ENCODE measurements at places on chromosomes 3 and 15. TPM values are rescaled to one million over a fixed set of nuclear protein-coding genes. Genes with fewer than 3 reads are reported as not detected.

GASK1A gene
- 2.4 TPM for polyA plus RNA-seq

DNA sequence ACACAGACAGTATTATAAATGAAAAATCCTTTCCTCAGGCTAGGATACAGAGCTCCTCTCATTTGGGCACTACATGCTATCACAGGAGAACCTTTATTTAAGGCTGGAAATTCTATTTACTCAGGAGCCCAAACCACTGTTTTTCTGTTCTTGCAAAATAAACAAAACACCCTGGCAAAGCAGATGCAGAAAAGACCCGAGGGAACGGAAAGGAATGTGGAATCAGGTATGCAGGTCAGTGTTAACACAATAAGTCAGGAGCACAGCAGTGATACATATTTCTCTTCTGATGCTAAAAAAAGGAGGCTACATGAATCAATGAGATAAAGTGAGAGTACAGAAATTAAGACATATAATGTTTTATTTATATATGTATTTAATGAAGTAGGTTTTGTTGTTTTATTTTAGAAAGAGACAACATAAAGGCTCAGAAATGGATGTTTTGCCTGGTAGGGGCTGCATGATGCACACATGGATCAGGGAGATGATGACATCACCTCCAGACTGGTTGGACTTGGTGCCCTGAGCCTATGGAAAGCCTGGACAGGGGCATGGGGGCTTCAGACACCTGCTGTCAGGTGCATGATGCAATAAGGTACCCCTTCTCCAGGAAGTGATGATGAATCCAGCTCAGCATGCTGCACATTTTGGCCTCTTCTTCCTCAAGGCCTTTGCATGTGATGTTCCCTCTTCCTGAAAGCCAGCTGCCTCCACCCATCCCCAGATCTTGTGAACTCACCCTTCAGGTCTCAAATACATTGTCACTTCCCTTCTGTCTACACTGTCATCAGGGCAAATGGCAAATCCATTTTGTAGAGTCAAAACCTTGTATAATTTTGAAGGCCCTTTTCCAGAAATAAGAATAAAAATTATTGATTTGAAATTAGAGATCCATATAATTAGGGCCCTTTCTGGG, 19.1 kb upstream of the RBP1 start:
- no peak overlapping the region for H3K4me3 ChIP-seq
- no peak for DNase-seq
- H3K27me3 ChIP-seq, result no peaks in the 10 kb centered on the region
- no peak overlapping the region for H3K27ac ChIP-seq

DNA sequence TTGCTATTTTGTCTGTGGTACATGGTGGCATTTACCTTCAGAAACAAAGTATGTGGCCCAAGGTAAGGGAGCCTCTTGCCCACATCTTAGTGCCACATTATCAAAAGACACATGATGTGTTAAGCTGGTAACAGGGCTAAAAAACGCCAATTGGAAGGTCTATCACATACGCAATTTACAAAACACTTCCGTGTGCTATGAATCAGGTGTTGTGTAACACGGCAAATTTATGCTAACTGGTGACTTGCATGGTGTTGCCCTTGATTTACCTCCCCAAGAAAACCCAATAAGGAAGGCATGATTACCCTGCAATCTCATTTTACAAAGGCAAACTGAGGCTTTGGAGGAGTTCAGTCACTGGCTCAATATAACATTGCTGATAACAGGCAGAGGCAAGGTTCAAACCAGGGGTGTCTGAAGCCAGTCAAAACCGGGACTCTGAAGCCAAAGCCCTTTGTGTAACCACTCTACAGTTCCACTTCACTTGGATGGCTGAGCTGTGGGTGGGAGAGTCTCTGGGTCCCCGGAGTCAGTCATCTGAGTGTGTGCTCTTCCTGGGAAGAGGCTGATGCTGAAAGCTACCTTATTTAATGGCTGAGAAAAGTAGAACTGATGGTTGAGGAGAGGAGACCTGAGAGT, 103.9 kb upstream of the BCL6 start:
- no peaks in the 10 kb centered on the region for H3K36me3 ChIP-seq
- H3K27ac ChIP-seq, result peak overlapping the region; percentile 71
- no peak for DNase-seq
- H3K4me3 ChIP-seq, result no peak overlapping the region
- peaks cover 22% of the 10 kb centered on the region for H3K4me1 ChIP-seq

- H3K27ac ChIP-seq, result peak overlapping the region; percentile 42
- H3K27me3 ChIP-seq, result no peaks in the 10 kb centered on the region
- no peaks in the 10 kb centered on the region for H3K36me3 ChIP-seq
- DNase-seq, result no peak
Observed at GRCh38 chr3:56725175-56725574, 42.1 kb upstream of the TASOR start.

DNA sequence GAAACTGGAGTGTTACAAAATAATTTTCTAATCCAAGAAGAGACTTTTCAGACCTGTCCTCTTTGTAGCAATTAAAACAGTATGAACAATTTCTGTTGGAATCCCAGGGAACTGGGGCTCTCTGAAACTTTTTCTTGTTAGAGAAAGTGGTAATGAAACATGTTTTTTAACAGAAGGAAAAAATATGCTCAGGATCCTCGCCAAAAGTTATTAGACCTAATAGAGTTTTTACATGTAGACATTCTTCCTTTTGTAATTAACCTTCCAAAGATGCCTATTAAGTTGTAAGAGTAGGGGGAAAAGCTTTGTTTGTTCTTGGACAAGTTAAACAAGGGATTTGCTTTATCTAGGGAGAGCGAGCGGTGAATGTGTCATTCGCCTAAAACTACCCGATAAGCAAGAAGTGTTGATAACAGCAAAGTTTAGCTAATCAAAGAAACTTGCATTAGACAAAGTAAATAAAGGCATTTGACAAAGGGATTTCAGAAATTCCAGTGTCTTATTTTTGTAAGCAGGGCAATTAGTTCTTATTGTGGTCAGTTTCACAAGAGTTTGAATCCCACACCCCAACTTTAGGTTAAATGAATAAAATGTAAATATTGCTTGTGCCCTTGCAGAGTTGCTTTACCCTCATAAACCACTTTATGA, 2.3 kb downstream of the RARB start:
- H3K27me3 ChIP-seq, result no peaks in the 10 kb centered on the region
- peak overlapping the region; percentile 27 for H3K27ac ChIP-seq
- no peak overlapping the region for H3K4me3 ChIP-seq
- peaks cover 14% of the 10 kb centered on the region for H3K4me1 ChIP-seq

GRCh38 chr3:46380471-46381221, 9.9 kb downstream of the CCR5 start:
- H3K36me3 ChIP-seq, result no peaks in the 10 kb centered on the region
- no peaks in the 10 kb centered on the region for H3K27me3 ChIP-seq
- no peak for DNase-seq
- peak overlapping the region; percentile 22 for H3K27ac ChIP-seq
- no peak overlapping the region for H3K4me3 ChIP-seq
